ENCODE measurements at places on chromosomes 16 and 17.

- DNase-seq, result no peak
Measured at GRCh38 chr17:51056813-51057510, 63.7 kb downstream of the SPAG9 start.

DNA sequence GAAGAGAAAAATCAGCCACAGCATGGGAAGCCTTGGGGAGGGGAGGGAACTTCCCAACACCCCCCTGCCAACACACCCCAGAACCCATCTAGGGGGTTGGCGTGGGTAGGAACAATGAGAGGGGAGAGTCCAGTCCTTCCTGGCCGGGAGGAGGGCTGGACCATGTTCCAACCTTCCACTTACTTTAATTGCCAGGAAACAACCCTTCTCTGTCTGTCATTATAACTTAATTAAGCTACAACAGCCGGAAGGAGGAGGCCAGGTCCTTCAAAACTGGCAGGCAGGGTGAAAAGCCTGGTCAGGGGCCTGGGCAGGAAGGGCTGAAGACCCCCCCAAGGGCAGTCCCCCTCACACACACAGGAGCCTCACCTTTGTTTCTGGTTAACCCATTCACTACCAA is 447.0 kb downstream of the SOX9 start:
- DNase-seq, result no peak

DNA sequence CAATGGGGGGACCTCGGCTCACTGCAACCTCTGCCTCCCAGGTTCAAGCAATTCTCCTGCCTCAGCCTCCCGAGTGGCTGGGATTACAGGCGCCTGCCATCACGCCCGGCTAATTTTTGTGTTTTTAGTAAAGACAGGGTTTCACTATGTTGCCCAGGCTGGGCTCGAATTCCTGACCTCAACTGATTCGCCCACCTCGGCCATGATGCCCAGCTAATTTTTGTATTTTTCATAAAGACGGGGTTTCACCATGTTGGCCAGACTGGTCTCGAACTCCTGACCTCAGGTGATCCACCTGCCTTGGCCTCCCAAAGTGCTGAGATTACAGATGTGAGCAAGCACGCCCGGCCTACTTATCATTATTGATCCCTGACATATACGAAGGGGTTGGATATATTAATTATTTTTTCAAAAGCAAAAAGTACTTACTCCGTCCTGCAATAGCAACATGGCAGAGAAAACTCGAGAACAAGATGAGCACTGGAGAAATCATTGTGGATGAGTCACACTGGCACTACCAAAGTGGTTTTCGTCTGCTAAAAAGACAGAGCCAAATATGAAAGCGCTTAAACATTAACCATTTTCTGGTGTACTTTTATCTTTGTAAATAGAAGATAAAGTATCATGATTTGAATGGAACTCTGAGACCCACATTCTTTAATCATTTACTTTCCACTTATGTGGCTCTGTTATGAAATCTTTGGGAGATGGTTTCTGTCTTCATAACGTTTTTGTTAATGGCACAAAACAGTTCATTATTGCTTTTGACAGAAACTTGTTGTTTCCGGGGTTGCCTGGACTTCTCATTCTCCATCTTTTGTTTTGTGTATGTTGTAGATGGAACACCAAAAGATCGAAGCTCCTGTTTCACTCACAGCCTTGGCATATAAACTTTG is at the start of gene APOH:
APOH (minus strand) TSS at position 529 of the 896 bp plus-strand sequence; CDS start at position 493, 36 bp downstream.
- DNase-seq, result no peak

DNA sequence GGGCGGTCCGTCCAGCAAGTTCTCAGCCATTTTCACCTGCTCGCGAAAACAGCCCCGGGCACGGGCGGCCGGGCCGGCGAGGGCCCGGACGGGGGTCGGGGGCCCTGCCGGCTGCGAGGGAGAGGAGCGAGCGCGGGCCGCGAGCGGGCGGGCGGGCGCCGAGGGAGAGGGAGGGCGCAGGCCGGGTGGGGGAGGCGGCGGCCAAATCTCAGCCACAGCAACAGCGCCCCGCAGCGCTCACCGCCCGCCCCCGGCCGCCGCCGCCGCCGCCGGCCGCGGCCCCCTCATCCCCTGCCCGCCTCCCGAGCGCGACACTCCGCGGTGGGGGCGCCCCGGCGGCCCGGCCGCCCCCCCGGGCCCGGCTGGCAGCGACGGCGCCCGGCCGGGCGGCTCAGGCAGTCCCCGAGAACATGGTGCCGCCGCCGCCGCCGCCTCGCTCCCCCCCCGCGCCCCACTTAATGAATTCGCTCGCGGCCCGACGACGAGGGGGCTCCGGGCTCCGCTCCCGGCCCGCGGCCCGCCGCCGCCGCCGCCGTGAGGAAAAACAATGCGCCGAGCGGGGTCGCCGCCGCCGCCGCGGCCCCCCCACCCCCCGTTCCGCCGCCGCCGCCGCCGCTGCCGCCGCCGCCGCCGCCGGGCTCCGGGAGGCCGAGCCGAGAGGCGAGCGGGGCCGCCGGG is 487 bp downstream of the CREBBP start:
- peak; percentile 53 for DNase-seq

- DNase-seq, result no peak
Measured at GRCh38 chr16:49755313-49755620, 100.6 kb downstream of the ZNF423 start.

DNA sequence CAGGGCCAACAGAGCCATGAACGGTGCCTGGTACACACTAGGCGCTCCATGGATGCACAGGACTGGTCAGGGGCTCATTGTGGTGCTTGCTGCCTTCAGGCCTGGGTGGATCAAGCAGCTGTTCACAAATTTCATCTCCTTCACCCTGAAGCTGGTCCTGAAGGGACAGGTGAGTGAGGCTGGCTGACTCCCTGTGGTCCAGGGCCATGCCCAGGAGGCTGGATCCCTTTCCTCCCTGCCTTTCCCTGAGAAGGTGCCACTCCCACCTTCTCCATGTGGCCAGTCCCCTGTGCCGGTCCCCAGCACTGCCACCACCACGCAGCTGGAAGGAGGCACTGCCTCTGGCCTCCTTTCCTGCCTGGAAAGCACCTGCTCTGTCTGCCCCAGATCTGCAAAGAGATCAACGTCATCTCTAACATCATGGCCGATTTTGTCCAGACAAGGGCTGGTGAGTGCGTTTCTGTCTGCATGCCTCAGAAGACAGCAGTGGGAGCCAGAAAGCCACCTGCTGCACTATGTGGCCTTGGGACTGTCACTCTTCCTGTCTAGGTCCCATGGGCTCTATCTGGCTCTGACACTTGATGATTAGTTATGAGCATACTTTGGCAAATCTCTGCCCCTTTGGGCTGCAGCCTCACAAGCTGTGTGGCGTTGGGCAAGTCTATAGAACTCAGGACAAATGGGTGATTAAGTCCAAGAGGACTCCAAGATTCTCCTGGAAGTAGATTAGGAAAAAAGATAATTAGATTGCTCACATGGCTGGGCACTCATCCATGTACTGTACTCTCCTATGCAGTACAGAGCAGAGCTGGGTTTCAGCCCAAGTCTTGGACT is 9.4 kb downstream of the CETP start:
- DNase-seq, result no peak

GRCh38 chr17:56213031-56213430 is 59.8 kb downstream of the ANKFN1 start:
- no peak for DNase-seq

DNA sequence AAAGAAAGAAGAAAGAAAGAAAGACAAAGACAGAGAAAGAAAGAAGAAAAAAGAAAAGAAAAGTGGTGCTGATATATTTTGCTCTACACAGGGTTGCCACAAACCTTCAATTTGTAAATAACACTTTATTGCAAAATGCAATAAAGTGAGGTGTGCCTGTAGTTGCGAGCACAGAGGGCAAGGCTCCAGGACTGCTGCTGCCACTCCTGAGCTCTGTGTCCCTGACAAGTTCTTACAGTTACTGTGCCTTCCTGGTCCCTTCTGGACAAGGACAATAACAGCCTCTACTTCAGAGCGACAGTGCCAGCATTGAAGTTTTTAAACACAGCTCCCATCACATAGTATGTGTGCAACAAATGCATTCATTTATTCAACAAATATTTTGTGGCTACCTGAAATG is 148.1 kb downstream of the AXIN2 start:
- DNase-seq, result no peak

DNA sequence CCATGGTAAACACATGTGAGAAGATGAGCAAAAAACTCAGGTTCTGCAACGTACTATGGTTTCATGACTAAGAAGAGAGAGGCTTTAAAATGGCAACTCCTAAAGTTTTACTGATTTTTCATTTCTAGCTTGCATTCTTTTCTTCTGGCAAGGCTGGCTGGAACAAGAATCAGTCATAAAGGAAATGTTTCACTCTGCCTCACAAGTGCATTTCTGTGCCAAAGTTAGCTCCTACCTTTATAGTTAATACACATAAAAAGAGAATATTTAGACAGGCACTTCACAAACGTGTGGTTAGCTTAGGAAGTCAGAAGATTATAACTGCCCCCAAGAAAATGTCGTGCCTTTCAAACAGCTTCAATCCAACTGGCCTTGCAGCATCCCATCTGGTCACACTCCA is 417.1 kb upstream of the CDH11 start:
- DNase-seq, result no peak

- DNase-seq, result no peak
Measured at GRCh38 chr16:7405166-7405565, 72.5 kb downstream of the RBFOX1 start.

DNA sequence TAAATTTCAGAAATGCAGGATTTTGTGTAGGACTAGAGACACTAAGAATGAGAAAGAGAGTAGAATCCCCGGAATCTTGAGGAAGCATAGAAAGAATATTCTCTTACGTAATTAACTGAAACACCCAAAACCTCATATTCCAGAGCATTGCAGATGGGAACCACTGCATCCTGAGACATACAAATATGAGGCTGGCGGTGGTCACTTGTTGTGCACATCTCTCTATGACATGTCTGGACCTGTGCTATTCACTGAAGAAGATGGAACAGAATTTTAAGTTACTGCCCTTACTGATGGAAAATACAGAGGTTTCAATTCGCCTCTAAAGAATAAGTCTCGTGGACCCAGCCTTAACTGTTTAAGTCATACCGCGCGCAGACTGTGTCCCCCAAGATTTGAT is 806 bp downstream of the RAD51C start:
- no peak for DNase-seq

DNA sequence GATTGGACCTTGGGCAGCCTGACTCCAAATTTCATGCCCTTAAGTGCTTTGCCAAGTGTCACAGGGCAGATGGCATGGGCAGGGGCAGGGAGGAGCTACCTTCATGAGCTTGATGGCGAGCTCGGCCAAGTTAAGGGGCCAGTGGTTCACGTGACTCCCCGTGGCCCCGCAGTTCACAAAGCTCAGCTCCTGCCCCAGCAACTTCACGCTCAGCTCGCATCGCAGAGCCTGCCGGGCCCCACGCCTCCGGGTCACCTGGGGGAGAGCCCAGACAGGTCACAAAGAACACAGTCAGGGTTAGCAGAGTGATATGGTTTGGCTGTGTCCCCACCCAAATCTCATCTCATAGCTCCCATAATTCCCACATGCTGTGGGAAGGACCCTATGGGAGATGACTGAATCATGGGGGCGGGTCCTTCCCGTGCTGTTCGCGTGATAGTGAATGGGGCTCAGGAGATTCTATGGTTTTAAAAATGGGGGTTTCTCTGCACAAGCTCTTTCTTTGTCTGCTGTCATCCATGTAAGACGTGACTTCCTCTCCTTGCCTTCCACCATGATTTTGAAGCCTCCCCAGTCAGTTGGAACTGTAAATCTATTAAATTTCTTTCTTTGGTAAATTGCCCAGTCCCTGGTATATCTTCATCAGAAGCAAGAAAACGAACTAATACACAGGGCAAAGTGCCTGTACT is 108.1 kb downstream of the LITAF start:
- DNase-seq, result no peak

DNA sequence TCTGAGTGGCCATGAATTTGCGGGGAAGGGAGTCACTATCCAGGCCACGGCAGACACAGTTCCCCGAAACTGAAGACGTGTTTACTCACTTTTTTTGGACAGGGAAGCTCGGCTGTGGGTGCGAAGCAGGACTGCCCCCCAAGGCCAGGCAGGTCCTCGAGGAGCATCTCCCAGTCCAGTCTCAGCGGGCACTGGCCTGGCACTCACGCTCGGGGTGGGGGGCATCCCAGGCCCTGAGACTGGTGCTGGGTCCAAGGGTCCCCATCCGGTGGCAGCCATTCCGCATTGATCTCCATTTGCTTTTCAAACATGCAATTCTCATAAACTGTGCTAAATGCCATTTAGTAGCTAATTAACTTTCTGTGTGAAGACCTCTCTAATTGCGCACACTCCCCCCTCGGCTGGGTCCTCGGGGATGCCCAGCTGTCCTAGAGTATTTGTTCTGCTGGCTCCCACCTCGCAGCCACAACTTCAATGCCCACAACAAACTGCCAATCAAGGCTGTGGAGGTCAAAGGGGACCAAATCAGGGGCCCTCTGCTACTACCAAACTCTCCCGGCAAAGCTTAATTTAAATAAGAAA is 50.2 kb downstream of the TBC1D16 start:
- DNase-seq, result no peak

DNA sequence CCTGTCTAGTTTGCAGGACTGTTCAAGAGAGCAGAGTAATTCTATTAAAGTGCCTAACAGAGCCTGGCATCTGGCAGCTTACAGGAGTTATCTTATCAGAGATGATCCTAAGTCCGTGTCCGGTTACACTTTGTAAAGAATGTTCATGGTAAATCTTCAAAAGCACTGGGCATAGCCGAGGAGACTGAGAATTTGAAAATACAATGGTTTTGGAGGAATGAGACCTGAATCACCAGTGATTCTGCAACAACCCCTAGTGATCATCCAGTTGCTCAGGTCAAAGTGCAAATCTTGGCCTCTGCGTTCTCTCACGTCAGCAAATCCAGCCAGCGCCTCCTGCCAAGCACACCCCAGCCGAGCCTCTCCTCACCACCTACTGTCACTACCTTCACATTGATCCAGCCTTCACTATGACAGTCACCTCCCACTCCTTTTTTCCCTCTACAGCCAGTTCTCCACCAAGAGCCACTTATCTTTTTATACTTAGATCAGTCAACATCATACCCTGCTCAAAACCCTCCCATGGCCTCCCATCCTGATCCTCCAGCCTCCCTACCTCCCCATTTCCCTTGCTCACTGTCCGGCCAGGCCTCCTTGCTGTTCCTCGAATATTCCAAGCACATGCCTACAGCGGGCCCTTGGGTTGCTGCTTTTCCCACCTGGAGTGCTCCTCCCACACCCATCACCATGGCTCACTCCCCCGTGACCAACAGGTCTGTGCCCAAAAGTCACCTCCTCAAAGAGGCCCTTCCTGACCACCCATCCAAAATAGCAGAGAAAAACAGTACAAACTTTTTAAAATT is 57.4 kb upstream of the ERN1 start:
- DNase-seq, result no peak

GRCh38 chr17:57290981-57291380 is 34.7 kb downstream of the MSI2 start:
- no peak for DNase-seq

- no peak for DNase-seq
Measured at GRCh38 chr17:77915594-77916021, 42.9 kb upstream of the TNRC6C start.

GRCh38 chr17:3506054-3506453 is 30.3 kb downstream of the ASPA start:
- DNase-seq, result no peak

- no peak for DNase-seq
Measured at GRCh38 chr16:89572485-89573205, 2.9 kb upstream of the CPNE7 start.
